ENCODE measurements at places on chromosomes 1 and 21.

GRCh38 chr1:15965228-15965767 lies 10.6 kb downstream of the ZBTB17 start:
- DNase-seq, result no peak

DNA sequence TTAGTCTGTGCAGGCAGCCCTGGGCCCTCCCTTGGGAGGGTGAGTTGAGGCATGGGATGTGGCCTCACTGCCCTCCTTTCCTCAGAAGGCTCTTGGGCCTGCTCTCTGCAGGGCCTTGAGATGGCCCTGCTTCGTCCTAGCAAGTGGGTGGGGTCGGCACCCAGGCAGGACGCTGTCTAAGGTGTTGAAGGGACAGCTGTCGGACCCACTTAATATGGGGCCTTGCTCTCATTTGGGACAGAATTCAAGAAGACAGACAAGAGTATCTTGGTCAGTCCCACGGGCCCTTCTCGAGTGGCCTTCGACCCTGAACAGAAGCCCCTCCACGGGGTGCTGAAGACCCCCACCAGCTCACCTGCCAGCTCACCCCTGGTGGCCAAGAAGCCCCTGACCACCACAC lies 26.0 kb upstream of the PDXK start:
- DNase-seq, result no peak

- no peak for DNase-seq
Observed at GRCh38 chr1:8439015-8439702, 121.2 kb downstream of the SLC45A1 start.

DNA sequence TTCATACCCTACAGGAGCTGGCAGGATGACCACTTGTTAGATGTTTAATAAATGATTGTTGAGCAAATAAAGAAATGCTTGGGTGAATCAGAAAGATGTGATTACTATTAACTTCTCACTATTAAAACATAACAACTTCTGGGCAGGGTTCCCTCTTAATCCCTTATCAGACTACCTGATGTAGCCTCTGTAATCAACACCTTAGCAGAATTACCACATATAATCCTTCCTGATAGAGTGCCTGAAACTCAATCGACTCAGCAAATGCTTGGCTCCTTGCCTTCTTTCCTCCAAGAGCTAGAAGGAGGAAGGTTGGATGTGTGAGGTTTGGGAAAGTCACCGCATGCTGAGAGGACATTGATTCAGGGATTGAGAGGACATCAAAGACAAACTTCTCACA lies 34.8 kb upstream of the DSCAM start:
- DNase-seq, result no peak

DNA sequence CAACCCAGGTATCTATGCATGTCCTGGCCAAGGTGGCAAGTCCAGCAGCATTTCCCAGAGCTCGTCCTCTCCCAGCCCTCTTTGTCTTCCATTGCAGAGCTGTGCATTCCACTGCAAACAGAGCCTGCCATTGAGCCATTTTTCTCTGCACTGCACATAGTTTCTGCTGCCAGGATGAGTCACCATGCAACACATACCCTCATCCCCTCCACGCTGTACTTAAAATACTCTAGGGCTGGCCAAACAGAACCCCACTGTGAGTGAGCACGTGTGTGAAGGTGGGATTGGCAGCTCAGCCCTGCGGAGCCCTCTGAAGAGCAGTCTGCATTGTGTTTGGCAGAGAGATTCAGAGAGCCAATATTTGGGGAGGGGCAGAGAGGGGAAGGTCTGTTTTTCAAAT lies 3.9 kb upstream of the ATP1B1 start:
- no peak for DNase-seq
